Stimulated activated CD4-positive, alpha-beta T cell treated with anti-CD3 and anti-CD28 coated beads, Interleukin-15, amount 100 ng/mL, for 24 hours (primary cell): ENCODE measurements at places on chromosomes 3 and 15.

DNA sequence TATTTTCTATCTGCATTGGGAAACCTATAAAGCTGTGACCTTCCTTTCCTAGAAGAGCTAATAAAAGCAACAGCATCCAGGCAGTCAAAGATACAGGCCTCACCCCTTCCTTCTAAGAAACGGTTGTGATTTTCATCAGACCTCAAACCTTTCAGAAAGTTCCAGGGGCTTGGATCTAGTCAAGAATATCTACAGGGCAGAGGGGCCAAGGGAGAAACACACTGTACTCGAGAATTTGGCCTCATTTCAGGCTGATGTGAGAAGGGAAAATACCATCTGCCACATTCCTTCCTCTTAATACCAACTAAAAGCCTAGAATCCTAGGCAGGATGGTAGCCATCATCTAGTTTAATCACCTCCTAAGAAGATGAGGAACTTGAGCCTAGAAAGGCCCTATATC, 24.5 kb upstream of the BCL6 start:
- DNase-seq, result no peak

DNA sequence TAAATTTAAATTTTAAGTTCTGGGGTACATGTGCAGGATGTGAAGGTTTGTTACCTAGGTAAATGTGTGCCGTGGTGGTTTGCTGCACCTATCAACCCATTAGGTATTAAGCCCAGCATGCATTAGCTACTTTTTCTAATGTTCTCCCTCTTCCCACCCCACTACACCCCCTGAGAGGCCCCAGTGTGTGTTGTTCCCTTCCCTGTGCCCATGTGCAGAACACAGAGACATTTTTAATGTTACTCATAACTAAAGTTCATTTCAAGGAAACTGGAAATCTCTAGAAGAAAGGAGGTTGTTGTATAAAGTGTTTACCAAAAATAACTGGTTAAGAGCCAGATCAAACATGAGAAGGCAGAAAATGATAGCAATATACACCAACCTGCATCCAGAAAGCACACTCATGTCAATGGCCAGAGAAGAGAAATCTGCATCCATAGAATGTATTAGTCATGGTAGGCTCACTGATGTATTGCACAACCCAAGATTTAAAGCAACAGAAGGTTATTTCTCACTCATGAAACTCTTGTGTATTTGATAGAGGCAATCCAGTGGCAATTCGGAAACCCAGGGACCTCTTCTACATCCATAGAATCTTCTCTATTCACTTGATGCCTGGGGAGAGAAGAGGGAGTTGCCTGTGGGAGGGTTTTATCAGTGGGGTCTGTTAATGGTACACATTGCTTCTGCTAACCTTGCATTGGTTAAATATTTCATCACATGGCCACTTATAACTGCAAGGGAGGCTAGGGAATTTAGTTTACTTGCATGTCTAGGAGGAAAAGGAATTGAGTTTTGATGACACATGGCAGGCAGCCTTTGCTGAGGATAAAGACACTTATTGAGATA, 321.9 kb upstream of the RASGRP1 start:
- DNase-seq, result no peak

- DNase-seq, result no peak
These were observed 4.6 kb upstream of the PLA2G4B start for GRCh38 chr15:41834096-41834495.

GRCh38 chr3:56878074-56878473, 76.3 kb upstream of the ARHGEF3 start:
- peak; percentile 73 for DNase-seq

DNA sequence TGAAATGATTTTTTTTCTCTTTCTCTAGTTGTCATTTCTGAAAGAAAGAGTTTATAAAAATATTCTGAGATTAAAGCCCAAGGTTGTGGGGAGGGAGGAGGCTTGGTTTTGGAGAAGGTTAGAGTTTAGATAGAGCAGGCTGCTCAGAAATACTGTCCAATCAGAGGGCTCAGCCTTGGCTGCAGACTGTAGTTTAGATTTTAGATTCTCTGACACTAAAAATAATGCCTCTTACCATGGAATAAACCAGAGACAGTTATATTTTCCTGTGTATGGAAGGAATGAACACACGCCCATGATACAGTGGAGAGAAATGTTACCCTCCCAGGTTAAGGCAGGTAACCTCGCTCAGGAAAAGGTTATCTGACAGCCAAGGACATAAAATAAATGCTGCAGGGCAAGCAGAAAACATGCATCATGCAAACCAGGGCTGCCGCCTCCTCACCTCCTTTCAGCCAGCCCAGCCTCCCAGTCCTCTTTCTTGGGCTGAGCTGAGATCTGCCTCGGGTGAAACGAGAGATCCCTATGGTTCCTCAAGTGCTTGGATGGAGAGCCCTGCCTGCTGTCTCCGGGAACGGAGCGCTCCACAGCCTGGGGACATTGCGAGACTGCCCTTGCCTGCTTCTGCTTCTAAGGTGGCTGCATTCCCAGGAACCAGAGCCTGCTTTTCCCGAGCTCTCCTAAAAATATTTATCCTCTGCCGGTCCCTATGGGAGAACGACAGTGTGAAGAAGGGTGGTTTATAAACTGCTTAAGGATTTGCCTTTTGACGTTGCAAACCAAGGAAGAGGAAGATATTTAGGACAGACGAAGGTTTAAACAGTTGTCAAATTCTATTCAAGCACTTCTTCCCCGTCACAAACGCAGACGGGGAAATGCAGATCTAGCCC, 848 bp downstream of the NCEH1 start:
- peak; percentile 32 for DNase-seq
